Activated CD4-positive, alpha-beta T cell treated with anti-CD3 and anti-CD28 coated beads, Interleukin-2, Interleukin-6, amounts not matched to agents 100 ng/mL and 50 ng/mL, durations not matched to agents 16 hours and 8 hours (primary cell): ENCODE measurements at places on chromosomes 16 and 17.

- DNase-seq: no peak
Measured at GRCh38 chr17:67139784-67140665, 95.7 kb downstream of the CACNG1 start.

- no peak for DNase-seq
Measured at GRCh38 chr17:21289175-21289901, 4.8 kb downstream of the MAP2K3 start.

- no peak for DNase-seq
Measured at GRCh38 chr17:34246446-34246845, 8.6 kb upstream of the CCL2 start.

DNA sequence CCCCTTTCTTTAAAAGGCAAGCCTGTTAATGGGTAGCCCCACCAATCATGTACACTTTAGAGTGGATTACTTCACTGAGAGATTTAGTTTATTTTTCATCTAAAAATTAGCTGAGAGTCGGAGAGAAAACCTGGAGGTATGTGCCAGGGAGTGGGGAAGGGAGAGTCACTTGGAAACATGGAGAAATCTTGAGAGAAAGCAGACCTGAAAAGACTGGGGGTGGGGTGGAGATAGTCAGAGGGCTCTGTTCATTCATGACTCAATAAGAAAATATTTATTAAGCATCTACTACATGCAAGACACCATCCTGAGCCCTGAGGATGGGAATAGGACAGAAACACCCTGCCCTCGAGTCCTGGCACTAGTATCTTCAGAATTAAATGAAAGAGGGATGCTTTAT lies 27.4 kb upstream of the RCVRN start:
- no peak for DNase-seq

- no peak for DNase-seq
Measured at GRCh38 chr16:61897657-61898056, 138.6 kb downstream of the CDH8 start.
